Stimulated activated CD4-positive, alpha-beta T cell treated with anti-CD3 and anti-CD28 coated beads, Interleukin-15, amount 100 ng/mL, for 48 hours (primary cell): ENCODE measurements at places on chromosomes 12 and 14.
A peak's percentile ranks its signal among the peaks of the same experiment; 100 is the strongest.

GRCh38 chr14:95256002-95256775 is 63.5 kb downstream of the CLMN start:
- DNase-seq, result no peak

GRCh38 chr12:68903511-68903910 is 29.5 kb downstream of the CPM start:
- DNase-seq, result no peak

DNA sequence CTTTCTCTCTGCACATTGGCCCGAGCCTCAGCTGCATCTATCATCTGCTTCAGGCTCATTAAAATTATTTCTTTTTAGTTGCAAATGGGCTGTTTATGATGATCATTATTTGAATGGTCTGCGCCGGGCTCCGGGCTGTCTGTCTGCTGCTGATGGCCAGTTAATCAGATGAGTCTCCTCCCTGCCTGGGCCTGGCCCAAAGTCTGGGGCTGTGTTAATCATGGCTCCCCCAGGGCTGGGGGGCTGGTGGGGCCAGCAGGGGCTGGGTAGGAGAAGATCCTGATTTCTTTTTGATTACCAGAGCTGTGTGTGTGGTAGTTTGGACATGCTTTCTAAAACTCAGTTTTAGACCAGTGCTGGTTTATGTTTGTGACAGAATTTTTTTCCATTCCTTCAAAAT is 159.1 kb downstream of the PHETA1 start:
- DNase-seq, result no peak

- DNase-seq, result no peak
These were observed 188.2 kb upstream of the DIO3 start for GRCh38 chr14:101372894-101373620.

DNA sequence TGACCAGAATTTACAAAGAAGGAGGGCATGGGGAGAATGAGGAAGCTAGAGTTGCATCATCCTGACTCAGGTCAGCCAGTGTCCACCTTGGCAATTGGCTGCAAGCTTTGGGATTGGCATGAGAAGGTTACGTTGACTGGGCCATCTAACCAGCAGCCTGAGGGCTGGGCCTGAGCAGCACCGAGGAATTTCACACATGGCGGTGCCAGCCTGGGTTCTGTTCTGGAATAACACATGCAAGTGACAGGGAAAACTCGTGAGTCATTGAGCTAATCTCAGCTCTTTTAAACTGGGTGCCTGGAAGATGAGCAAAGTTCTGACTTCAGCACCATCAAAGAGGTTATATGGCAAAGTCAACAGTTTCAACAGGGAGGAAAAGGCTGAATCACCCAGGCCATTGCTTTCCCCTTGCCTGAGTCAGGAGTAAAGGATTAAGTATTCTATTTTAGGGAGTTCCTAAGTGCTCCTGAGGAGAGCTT is 543.2 kb upstream of the TBX3 start:
- no peak for DNase-seq

DNA sequence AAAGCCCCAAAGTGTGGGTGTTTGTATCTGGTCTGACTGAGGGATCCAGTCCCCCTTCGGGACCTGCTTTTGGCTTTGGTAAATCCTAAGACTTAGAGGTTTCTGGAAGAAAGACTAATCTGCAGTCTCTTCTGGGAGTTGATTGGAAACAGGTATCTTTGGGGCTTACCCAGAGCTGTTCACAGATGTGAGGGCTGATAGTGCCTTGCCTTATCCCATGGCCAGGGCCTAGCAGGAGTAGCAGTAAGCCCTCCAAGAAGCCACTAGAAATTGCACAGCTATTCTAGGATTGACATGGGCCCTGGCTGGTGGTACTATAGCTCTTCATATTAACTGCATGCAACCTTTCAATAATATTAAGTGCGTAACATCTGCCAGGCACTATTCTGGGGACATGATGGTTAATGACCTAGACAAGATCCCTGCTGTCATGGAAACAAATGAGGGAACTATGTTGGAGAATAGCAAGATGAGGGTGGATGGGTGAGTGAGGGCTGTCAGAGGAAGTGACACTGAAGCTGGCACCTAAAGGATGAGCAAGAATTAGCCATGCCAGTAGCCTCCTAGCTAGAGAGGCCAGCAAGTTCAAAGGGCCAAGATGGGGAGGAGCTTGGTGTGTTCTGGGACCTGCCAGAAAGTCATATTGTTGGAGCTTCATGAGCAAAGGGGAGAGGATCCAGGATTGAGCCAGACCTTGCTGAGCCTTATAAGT is 71.7 kb downstream of the CRADD start:
- no peak for DNase-seq

DNA sequence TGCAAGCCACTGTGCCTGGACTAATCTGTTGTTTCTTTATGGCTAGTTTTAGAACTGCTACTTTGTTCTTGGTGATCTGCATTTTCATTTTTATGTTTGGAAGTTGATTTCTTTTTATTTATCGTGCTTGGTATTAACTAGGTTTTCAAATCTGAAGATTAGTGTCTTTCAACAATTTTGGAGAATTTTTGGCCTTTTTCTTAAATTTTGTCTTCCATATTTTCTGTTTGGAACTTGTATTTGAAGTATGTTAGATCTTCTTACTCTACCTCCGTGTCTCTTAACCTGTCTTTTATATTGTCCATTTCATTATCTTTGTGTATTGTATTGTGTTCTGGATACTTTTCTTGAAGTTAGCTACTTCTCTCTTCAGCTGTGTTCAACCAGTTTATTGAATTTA is 9.5 kb downstream of the FRS2 start:
- no peak for DNase-seq

DNA sequence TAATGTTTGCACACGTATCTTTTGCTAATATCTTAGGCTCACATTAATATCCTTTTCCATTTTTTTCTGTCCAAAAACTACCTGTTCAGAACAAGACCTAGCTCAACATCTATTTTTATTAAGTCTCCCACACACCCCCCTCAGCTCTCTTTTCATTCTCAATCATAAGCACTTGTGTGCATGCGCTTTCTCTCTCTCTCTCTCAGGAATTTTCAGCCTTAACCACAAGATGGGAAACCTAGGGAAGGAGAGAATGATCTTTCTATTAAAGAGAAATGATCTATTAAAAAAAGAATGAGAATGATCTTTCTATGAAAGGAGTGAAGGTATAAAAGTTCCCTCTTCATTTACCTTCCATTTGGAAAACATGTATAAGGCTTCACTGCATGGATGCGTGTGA is 39.7 kb upstream of the AP4S1 start:
- DNase-seq, result no peak

DNA sequence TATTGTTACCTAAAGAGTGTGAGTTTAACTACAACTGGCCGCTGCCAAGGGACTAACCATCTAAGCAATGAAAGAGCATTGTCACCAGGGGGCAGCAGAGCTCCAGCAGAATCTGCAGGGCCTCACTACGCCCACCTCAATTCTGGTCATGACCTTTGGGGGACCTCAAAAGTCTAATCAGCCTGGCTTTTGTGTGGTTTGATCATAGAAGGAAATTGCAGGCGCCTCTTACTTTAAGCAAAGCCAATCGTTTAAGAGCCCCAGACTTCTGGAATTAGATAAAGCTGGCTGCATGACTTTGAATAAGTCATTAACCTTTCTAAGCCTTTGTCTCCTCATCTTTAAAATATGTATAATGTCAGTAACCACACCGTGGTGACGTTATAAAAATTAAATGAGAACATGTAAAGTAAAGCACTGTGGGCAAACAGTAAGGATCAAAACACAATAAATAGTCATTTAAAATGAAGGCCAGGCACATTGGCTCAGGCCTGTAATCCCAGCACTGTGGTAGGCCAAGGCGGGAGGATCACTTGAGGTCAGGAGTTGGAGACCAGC is 58.6 kb downstream of the TBX3 start:
- peak; percentile 44 for DNase-seq

GRCh38 chr12:2745655-2746054 is 49.1 kb upstream of the FKBP4 start:
- no peak for DNase-seq

- DNase-seq, result no peak
These were observed 41.4 kb downstream of the SCARB1 start for GRCh38 chr12:124822218-124822617.

GRCh38 chr12:57726884-57727757 is 11.4 kb downstream of the AGAP2 start:
- no peak for DNase-seq

DNA sequence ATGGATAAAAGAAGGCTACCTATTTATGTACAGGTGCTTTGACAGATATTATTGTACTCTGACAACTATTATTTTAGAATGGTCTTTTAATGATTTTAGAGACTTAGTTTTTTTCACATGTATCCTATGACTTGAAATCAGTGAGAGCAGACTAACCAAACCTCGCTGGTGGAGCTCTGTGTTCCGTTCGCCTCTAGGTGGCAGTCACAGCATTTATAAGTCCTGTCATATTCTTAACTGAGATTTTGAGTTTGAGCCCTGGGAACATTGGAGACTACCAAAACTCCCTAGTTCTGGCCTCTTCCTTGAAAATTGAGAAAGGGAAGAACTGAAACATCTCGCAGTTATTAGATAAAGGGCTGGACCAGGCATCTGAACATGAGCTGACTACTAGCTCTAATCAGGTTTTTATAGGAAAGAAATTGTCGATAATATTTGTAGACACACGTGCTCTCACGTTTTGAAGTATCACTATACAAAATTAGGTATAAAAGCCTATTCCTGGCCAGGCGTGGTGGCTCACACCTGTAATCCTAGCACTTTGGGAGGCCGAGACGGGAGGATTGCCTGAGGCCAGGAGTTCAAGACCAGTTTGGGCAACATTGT is 48.3 kb downstream of the TTLL5 start:
- peak; percentile 12 for DNase-seq

GRCh38 chr14:79514700-79515099 is 696.6 kb downstream of the DIO2 start:
- DNase-seq, result no peak

DNA sequence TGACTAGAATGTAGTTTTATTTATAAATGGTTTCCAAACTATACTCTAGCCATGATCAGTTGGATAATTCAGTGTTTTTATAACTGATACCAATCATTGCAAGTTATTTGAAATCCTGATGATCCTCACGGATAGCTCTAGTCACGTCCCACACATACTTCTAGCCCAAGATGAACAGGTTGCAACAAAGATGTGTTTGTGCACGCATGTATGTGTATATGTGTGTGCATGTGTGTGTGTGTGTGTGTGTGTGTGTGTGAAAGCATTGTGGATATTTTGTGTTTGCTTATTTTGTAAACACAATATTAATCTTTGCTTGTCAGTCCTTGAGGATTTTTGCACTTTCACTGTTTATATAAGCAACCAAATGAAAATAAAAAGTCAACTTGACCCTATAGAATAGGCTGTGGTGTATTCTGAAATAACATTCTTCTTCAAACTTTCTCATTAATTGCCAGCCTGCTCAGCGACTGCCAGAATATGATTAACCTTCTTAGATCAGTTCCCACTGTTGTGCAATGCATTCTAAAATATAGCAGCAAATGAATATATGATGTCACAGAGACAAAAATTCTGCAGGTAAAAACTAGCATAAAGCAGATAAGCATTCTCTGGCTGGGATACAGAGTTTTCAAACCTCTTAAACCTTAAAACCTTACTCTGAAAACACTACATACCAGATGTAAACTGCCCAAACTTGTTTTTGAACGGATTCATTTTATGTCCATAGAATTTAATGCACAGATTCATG is 48.8 kb upstream of the HIF1A start:
- DNase-seq, result no peak

DNA sequence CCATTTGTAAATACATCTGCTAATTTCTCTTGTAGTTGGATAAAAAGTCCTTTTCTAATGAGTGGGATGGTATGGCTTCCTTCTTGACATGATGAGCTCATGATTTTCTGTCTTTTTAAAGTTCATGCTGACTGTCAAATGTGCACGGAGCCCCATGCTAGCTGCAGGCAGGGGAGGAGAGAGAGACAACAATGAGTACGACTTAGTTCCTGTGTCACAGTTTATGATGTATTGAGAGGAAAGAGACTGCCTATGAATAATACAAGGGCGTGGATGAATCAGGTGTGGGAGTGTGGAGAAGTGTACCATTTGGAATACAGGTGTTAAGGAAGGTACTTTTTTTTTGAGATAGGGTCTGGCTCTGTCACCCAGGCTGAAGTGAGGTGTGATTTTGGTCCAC is 10.7 kb upstream of the TBC1D30 start:
- no peak for DNase-seq

GRCh38 chr12:69396041-69396440 is 36.5 kb downstream of the YEATS4 start:
- DNase-seq, result no peak

DNA sequence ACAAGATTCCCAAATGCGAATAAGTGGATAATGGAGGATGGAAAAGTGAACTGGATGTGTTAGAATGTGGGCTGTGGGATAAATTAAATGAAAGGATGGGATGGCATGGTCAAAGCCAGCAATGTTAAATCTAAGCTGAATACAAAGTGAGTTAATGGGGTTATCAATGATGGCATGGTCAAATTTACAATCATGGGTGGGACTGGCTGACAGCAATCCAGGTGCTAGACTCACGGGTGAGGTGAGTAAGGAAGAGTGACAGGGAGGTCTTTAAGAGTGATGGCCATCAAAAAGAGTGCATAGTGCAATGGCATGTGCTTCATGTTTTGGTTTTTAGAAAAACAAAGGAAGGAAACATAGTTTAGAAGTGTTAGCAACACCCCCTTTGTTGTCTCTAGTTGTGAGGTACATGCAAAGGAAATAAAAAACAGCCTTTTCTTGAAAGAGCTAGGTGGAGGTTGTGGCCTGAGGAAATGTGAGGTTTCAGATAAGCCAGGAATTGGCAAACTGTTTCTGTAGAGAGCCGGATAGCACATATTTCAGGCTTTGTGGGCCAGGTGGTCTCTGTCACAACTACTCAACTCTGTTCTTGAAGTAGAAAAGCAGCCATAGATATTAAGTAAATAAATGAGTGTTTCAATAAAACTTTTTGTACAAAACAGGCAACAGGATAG is 328.7 kb downstream of the RPL10L start:
- DNase-seq, result no peak

- DNase-seq, result no peak
These were observed 3.9 kb downstream of the CDH24 start for GRCh38 chr14:23053426-23053825.

DNA sequence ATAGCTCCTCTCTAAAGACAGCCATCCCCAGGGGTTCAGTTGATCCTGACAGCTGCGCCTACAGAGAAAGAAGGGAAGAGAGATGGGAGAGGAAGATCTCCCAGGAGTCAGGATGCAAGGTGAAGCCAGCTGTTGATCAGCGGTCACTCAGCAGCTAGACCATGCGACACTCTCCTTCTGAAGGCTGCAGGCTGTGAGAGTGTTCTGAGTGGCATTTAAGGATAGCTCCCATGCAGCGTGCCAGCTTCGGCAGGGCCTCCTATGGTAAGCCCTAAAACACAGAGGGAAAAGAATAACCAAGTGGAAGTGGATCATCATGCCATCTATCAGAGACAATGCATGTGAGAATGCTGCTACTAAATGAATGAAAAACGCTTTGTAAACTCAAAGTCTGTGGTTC is 197.9 kb upstream of the NUDT4 start:
- DNase-seq, result no peak

DNA sequence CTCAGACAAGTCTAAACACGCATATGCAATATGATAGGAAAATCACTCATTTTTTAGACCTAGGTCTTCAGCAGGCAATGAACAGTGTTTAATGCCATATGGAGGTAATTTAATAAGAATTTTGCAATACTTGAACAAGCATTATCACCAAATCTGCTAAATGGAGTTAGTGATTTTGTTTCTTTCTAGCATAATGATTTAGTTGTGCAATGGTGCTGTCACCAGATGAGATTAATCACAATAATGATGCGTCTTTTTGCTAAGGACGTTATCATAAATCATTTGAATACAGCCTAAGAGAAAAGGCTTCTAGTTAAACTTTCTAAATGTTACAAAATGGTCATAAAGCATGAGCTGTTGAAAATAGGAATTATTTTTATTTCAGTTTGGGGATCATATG is 170.0 kb upstream of the SLC16A7 start:
- DNase-seq, result no peak

- DNase-seq, result peak; percentile 10
These were observed 44.3 kb downstream of the NCOR2 start for GRCh38 chr12:124523071-124523470.
